ENCODE measurements at places on chromosomes 7 and 10.

DNA sequence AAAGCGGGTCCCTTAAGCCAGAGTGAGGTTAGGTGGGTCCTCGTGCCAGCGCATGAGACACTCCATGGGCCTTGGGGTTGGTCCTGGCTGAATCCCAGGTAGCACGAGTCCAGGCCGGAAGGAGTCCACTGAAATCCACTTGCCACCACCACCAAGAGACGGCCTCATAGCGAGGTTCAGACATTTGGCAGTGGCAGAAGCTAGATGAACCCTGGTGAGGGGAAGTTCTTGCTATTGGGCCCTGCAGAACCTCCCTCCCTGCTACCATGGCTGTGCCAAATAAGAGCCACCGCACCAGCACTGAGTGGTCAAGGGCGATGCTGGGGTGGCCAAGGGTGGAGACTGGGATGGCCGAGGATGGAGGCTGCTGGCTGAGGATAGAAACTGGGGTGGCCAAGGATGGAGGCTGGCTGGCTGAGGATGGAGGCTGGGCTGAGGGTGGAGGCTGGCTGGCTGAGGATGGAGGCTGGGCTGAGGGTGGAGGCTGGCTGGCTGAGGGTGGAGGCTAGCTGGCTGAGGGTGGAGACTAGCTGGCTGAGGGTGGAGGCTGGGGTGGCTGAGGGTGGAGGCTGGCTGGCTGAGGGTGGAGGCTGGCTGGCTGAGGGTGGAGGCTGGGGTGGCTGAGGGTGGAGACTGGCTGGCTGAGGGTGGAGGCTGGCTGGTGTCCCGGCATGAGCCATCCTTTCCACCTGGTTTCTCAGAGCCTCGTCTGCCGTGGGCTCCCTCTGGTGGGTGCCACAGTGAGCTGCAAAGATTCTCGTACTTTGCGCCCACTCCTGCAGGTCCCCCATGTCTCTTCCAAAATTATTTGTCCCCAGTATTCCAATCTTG lies 88.2 kb downstream of the ELFN1 start:
- peak; percentile 65 for DNase-seq

- DNase-seq = no peak
Observed at GRCh38 chr10:66924674-66925345, 1.0 kb upstream of the LRRTM3 start.

DNA sequence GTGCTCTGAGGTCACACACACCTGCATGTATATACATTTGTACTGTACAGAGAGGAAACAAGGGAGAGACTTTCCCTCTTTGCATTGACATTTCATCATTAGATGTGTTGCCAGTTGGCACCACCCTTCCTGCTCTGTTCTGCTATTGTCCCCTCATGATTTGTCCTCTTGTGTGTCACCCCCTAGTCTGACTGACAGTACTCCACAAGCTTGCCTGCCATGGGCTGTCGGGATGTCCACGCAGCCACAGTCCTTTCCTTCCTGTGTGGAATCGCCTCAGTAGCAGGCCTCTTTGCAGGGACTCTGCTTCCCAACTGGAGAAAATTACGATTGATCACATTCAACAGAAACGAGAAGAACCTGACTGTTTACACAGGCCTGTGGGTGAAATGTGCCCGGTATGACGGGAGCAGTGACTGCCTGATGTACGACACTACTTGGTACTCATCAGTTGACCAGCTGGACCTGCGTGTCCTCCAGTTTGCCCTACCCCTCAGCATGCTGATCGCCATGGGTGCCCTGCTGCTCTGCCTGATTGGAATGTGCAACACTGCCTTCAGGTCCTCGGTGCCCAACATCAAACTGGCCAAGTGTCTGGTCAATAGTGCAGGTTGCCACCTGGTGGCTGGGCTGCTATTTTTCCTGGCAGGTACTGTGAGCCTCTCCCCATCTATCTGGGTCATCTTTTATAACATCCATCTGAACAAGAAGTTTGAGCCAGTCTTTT lies 9.4 kb downstream of the CLDN12 start:
- DNase-seq = no peak

DNA sequence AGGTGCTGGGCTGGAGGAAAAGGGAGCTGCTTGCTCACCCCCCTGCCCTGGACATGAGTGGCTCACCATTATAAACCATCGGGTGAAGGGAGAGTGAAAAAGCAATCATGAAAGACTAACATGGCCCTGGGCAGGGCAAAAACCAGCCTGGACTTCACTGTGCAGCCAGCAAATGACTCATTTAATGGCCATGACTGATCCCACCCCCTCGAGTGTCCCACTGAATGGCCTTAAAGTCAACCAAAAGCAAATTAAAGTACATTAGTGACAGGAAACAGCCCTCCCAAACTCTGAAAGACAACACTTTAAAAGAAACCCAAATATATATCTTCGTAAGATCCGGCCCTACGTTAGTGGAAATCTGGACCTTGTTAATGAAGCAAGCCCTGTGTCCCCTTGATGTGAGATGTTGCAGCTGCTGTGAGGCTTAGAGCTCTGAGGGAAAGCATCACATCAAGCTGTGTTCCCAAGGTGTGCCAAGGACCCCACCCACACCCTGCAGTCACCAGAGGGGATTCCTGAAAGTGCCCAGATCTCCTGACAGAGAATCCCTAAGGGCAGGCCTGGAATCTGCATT lies 31.2 kb downstream of the ADCYAP1R1 start:
- DNase-seq = no peak

GRCh38 chr7:8638076-8638475 lies 204.7 kb downstream of the NXPH1 start:
- no peak for DNase-seq

DNA sequence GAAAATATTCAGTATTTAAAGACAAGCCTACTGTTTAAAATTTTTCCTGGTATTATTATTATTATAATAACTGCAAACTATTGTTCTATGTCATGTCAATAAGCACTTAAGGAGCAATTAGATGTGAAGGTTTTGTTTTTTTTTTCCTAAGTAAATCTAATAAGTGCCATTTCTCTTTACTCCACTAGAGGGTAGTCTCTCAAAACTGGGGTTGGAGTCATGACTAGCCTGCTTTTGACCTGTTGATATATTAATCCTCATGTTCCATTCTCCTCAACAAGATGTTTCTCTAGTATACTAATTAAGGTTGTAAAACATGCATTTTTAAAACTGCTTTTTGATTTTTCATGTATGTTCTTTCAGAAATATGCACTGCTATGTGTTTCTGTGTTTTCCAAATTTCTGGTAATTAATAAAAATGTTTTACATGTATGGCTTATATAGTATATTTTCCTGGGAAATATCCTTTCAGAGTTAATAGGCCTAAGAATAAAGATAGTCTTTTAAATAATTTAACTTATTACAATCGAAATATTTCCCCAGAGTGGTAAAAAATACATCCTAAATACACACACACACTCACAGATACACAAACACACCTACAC lies 1.0 kb upstream of the LRRN3 start:
- DNase-seq = no peak

DNA sequence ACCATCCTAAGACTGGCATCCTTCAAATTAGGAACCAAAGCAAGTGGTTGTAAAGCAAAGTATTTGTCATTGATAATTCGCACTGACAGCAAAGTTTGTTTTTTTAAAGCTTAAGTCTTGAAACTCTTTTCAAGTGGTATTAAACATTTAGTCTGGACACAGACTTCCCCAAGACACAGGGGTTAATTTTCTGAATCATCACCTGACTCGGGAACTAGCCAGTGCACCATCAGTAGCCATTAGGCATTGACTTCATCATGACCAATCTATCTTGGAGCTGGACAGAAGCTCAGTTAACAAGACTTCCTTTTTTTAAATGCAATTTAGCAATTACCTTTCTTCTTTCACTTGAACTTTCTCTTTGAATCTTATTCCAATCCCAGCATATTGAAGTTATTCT lies 210.6 kb downstream of the ZNF365 start:
- no peak for DNase-seq

DNA sequence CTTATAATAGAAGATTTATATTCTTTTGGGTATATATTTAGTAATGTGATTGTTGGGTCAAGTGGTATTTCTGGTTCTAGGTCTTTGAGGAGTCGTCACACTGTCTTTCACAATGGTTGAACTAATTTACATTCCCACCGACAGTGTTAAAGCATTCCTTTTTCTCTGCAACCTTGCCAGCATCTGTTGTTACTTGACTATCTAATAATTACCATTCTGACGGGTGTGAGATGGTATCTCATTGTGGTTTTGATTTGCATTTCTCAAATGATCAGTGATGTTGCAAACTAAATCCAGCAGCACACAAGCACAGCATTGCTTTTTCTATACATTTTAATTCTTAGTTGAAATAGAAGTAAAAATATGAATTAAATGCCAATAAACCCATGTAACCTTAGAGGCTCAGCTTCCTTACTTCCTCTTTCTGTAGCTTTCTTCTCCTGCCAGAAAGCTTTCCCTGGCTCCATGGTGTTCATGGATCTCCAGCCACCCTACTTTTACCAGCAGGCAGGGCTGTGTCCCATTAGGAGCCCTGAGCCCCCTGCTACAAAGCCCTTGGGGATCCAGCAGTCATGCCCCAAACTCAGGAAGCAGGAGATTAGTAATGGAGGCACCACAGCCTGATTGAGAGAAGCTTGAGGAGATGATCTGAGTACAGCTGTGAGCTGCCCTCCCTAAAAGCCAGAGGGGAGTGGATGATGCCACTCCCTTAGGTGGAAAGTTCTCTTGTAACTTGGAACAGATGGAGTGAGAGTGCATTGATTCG lies 158.6 kb downstream of the TMEM178B start:
- no peak for DNase-seq

DNA sequence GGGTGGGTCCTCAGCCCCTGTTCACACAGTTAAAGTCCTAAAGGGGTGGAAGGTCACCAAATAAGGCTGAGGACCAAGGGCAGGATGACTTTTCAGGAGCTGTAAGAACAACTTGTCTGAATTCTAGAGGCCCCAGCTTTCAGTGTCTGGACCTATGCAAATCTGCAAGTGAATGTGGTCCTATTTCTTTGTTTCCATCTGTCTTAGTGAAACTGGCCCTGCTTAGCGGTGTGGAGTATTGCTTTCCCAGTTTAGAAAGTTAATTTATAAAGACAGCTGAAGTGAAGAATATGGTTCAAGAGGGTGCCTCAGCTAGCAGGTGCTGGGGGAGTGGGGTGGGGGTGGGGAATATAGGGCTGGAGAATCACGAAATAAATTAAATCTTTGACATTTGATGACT lies 40.1 kb downstream of the HHEX start:
- DNase-seq = peak; percentile 62

- DNase-seq = no peak
Observed at GRCh38 chr10:97267671-97268070, 24.8 kb downstream of the ARHGAP19 start.

GRCh38 chr7:9890092-9890491 lies 1083.6 kb upstream of the PHF14 start:
- DNase-seq = no peak

- no peak for DNase-seq
Observed at GRCh38 chr10:44340557-44340956, 44.3 kb downstream of the CXCL12 start.

GRCh38 chr10:69410487-69410886 lies 6.2 kb downstream of the TACR2 start:
- DNase-seq = no peak

GRCh38 chr7:91291902-91292301 lies 27.7 kb downstream of the FZD1 start:
- no peak for DNase-seq

DNA sequence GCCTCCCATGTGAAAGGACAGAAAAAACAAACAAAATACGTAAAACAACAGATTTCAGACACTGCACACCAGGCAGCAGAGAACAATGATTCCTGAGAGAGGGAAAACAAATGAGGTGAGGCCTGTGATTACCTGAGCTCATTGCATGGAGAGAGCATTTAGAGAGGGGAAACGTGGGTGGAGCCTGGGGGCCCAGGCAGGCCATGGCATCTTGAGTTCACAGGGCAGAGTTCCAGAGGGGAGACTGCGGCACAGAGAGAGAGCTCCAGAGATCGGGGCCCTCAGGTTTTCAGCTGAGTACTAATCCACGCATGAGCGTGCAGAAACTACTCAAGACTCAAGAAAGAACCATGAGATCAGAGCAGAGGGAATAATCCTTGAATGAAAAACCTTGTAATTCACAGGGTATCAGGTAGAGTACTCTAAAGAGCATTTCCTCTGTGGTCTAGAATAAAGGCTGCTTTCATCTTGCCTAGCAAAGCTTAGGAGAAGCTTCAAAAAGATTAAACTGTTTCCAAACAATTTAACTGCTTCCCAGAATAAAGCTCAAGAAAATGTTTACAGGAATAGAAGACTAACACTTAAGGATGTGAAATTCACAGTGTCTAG lies 46.6 kb upstream of the ARHGAP12 start:
- DNase-seq = no peak

GRCh38 chr7:1897076-1897860 lies 227.2 kb downstream of the ELFN1 start:
- no peak for DNase-seq

DNA sequence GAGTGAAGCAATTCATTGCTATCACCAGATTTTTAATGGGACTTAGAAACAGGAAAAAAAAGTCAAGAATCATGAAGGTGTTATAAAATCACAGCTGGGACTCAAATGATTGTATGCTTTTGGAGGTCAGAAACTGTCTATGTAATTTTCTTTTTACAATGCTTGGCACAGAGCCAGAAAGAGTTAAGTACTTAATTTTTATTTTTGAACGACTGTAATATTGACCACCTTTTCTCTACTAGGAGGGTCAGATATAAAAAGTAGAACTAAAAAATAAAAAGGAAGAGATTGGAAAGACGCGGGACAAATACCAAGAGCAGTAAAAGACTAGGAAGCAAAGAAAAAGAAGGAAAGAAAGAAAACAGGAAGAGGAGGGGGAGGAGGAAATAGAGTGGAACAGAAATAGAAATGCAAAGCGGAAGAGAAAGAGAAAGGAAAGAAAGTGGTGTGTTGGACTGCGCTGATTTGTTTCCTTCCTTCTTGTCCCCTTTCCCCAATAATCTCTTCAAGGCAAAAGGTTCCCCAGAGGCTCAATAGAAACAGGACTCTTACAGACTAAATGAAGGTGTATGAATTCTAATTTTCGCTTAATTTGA lies 23.2 kb upstream of the C1GALT1 start:
- no peak for DNase-seq

DNA sequence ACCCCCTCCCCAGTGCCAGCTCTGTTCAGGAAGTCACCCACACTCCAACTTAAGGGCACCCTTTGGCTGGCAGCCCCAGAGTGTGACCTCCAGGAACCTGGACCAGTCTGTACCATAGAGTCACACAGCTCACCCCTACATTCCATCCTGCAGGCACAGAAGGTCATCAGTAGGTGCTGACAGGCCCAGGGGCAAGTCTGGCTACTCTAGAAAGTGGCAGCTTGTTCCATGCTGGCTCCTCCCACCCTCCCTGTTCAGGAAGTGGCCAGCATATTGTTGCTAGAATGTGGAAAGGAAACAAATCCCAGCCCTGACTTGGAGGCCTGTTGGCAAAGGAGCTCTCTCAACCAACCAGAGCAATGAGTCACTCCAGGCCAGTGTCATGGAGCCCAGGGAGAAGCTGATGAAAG lies 3.2 kb upstream of the NCOA4 start:
- DNase-seq = no peak

DNA sequence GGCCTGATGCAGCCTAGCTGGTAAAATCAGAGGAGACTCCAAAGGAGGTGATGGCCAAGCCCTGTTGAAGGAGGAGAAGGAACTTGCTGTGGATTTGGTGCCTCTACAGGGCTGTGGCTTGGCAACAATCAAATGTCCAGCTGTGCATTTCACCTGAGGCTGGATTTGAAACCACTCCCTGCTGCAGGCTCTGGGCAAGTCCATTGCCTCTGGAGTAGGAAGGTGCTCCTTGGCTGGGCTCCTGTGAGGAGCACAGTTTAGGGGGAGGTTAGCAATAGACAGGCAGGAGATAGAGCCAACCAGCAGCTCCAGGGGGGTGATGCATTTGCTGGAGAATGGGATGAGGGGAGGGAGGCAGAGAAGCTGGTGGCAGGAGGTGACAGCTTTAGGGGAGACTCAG lies 26.5 kb downstream of the CDH23 start:
- no peak for DNase-seq

- DNase-seq = no peak
Observed at GRCh38 chr7:859359-860030, 16.9 kb upstream of the GET4 start.
